ENCODE measurements at places on chromosomes 7 and 10. TPM values are rescaled to one million over a fixed set of nuclear protein-coding genes. Genes with fewer than 3 reads are reported as not detected.

ZP3 gene
- total RNA-seq = not detected

LIPF gene
- not detected for total RNA-seq

SCIN gene
- 0.49 TPM for total RNA-seq

FAM241B gene
- 6.3 TPM for total RNA-seq

PRSS37 gene
- total RNA-seq = not detected

NANOS1 gene
- total RNA-seq = 2.6 TPM

DDC gene
- not detected for total RNA-seq
